ENCODE measurements at places on chromosomes 16 and 17. TPM values are rescaled to one million over a fixed set of nuclear protein-coding genes. Genes with fewer than 3 reads are reported as not detected.

DNA sequence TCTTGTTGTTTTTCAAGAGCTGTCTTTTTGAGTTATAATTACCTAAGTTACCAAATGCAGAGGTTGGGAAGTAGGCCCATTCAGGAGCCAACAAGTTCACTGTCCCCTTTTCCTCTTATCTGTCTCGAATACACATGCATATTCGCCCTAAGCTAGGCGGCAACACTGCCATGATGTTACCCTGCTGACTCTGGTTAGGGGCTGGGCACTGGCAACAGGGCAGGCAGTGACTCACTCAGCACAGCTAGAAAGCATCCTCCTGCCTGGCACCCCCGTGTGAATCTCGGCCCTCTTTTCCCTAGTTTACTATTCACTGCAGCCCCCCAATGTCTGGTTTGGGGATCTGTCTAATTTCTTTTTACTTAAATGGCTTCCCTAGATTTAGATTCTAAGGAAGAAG, 13.8 kb downstream of the DBF4B start:
- no peak for DNase-seq

DNA sequence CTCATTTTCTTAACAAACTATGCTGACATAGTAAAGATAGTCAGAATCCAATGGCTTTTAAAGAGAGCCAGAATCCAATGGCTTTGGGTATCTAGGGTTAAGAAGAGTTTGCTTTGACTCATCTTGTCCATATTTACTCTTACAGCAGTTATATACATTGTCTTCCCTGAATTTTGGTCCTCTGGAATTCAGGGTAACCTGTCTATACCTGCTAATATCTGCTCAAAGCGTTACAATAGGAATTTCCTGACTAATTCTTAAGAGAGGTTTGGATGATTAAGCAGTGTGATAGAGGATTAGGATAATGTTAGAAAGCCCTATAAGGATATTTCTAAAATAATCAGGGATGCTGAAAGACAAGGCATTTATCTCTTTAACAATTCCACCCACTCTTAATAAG, 2.0 kb upstream of the CDH8 start:
- DNase-seq, result no peak

The HOXB1 gene
- total RNA-seq, result not detected

The ZNF200 gene
- 5.7 TPM for total RNA-seq

The KRTAP3-2 gene
- not detected for total RNA-seq

The MLKL gene
- total RNA-seq, result 4.7 TPM
